ENCODE measurements at places on chromosomes 4 and X. TPM values are rescaled to one million over a fixed set of nuclear protein-coding genes. Genes with fewer than 3 reads are reported as not detected.
A peak's percentile ranks its signal among the peaks of the same experiment; 100 is the strongest.

GRCh38 chr4:17670423-17670822 lies 56.0 kb downstream of the MED28 start:
- no peaks in the 10 kb centered on the region for H3K27me3 ChIP-seq
- DNase-seq = no peak
- H3K36me3 ChIP-seq = no peaks in the 10 kb centered on the region
- H3K4me1 ChIP-seq = no peaks in the 10 kb centered on the region

DNA sequence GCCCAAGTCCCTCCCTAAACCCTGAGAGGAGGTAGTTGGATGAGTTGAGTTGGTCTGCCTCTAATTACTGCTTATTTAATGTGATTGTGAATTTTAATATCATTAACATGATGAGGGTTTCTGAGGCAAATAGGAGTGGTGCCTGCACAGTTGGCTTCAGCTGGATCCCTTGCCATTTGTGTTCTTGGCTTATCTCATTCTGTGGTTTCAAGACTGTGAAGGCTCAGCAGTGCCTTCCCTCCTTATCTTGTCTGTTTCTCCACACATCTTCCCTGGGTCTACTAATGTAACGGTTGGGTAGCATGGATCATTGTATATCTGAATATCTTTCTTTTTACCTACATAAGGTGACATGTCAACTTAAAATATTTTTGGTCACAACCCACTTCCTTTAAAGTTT lies 1.6 kb upstream of the SLC10A4 start:
- H3K27ac ChIP-seq = no peak overlapping the region
- no peak for DNase-seq
- peaks cover 3% of the 10 kb centered on the region for H3K4me1 ChIP-seq
- H3K4me3 ChIP-seq = no peak overlapping the region
- H3K27me3 ChIP-seq = no peaks in the 10 kb centered on the region

DNA sequence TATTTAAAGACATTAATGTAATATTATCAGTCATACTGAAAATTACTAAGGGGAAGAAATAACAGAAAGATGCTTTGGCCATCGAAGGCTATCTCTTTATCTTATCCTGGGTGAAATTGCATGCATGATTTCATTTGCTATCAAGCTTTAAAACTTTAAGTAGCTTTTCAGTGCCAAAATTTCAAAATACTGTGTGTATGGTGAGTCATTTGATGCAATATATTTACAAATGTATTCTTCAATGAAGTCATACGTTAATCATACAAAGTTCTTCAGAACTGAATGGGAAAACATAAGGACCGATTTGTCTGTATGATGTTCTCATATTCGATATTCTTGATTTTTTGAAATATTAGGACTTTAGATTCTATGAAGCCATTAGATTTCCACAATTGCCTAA lies 1295.8 kb upstream of the AGA start:
- H3K4me1 ChIP-seq = no peaks in the 10 kb centered on the region
- no peak overlapping the region for H3K27ac ChIP-seq
- H3K36me3 ChIP-seq = no peaks in the 10 kb centered on the region
- no peak for DNase-seq
- H3K4me3 ChIP-seq = no peak overlapping the region
- no peaks in the 10 kb centered on the region for H3K27me3 ChIP-seq

DNA sequence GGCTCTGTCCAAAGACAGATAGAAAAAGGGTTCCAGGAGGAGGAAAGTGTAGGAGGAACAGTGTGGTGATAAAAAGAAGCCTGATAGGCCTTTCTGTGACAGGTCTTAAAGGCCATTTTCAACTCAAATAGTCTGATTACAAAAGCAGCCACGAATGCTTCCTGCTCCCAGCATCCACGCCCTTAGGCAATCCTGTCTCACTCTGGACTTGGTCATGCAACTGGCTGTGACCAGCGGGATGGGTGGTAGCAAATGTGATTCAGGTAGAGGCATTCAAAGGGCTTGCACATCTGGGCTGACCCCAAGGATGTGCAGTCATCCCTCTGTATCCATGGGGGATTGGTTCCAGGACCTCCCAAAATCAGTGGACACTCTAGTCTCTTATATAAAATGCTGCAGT lies 14.4 kb upstream of the SEPSECS start:
- no peaks in the 10 kb centered on the region for H3K36me3 ChIP-seq
- H3K27me3 ChIP-seq = no peaks in the 10 kb centered on the region
- no peak overlapping the region for H3K4me3 ChIP-seq
- H3K27ac ChIP-seq = no peak overlapping the region
- no peaks in the 10 kb centered on the region for H3K4me1 ChIP-seq

DNA sequence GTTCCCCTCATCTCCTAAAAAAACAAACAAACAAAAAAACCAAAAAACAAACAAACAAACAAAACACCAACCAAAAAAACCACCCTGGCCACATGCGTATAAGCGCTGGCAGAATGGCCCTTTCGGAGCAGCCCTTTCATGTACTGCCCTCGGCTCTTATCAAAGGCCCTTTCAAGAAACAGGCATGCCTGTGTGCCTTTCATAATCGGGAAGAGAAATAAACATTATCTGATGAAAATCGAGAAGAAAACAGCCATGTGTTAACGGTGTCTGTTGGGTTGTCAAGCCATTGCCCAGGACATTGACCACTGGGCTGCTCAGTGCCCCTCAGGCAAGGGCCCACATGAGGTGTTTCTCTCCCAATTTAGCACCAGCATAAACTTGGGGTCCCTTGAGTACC lies 68.3 kb downstream of the PJA1 start:
- H3K27ac ChIP-seq = no peak overlapping the region
- no peak overlapping the region for H3K4me3 ChIP-seq
- no peak for DNase-seq
- H3K4me1 ChIP-seq = no peaks in the 10 kb centered on the region

DNA sequence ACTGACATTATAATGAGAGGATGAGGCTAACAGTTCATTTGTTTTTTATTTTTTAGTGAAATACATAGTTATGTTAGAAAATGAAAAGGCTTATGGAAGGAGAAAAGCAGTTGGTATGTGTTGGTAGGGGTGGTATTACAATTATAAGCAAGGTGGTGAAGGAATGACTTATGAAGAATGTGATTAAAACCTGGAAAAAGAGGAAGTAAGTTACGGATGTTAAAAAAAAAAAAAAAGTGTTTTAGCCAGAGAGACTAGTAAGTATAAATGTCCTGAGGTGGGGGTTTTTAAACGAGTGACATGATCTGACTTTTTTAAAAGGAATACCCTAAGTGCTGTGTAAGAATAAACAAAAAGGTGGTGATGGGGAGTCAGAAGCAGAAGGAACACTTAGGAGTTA lies 206.8 kb downstream of the IL15 start:
- no peaks in the 10 kb centered on the region for H3K4me1 ChIP-seq
- H3K4me3 ChIP-seq = no peak overlapping the region
- DNase-seq = no peak
- H3K27me3 ChIP-seq = no peaks in the 10 kb centered on the region
- no peaks in the 10 kb centered on the region for H3K36me3 ChIP-seq

- H3K36me3 ChIP-seq = no peaks in the 10 kb centered on the region
- DNase-seq = no peak
- no peak overlapping the region for H3K4me3 ChIP-seq
- H3K27ac ChIP-seq = no peak overlapping the region
Observed at GRCh38 chr4:66655505-66655904, 889.8 kb downstream of the CENPC start.

GRCh38 chrX:20361890-20362262 lies 95.2 kb upstream of the RPS6KA3 start:
- no peaks in the 10 kb centered on the region for H3K27me3 ChIP-seq
- no peak for DNase-seq
- H3K4me1 ChIP-seq = no peaks in the 10 kb centered on the region
- no peak overlapping the region for H3K4me3 ChIP-seq

- no peaks in the 10 kb centered on the region for H3K36me3 ChIP-seq
- no peak for DNase-seq
- H3K27me3 ChIP-seq = no peaks in the 10 kb centered on the region
- H3K4me1 ChIP-seq = peaks cover 9% of the 10 kb centered on the region
- no peak overlapping the region for H3K4me3 ChIP-seq
- H3K27ac ChIP-seq = no peak overlapping the region
Observed at GRCh38 chr4:184108006-184108501, 109.6 kb downstream of the ENPP6 start.

DNA sequence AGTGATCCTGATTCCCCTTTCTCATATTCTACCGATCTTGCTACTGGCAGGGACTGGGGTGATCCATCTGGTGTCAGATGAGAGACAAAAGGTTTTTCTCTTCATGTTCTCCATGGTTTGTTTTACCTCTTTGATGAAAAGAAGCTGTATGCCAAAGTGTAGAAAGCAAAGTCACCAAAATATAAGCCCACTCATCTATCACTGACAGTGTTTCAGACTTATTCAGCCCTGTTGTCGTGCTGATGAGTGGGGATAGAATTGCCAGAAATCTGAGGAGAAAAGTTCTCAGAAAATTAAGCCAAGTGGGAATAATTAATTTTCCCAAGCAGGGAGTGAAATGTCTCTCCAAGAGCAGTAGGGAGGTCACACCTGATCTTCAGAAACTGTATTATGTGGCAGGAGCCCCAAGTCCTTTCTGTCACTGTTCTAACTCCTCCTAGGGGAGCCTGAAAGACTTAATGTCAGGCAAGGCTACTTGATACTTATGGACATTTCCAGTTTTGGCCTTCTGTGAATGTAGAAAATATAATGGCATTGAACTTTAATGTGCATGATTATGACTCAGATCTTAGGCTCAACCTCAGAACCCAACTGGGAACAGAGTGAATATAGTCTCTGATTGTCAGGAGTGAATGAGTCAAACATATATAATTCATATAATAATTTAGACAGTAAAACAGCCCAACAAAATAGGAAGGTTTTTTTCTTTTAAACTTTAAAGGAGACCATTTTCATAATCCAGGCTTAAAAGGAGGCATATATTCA lies 298.1 kb downstream of the ANKRD50 start:
- no peaks in the 10 kb centered on the region for H3K36me3 ChIP-seq
- H3K27ac ChIP-seq = no peak overlapping the region
- no peaks in the 10 kb centered on the region for H3K27me3 ChIP-seq
- DNase-seq = no peak

- no peaks in the 10 kb centered on the region for H3K4me1 ChIP-seq
- H3K4me3 ChIP-seq = no peak overlapping the region
- no peaks in the 10 kb centered on the region for H3K36me3 ChIP-seq
- no peaks in the 10 kb centered on the region for H3K27me3 ChIP-seq
Observed at GRCh38 chrX:16239211-16239610, 71.9 kb downstream of the MAGEB17 start.

GRCh38 chr4:71614621-71615020 lies 169.3 kb downstream of the GC start:
- DNase-seq = no peak
- H3K4me1 ChIP-seq = no peaks in the 10 kb centered on the region
- H3K27me3 ChIP-seq = no peaks in the 10 kb centered on the region
- no peaks in the 10 kb centered on the region for H3K36me3 ChIP-seq
- H3K27ac ChIP-seq = no peak overlapping the region
- H3K4me3 ChIP-seq = no peak overlapping the region

GRCh38 chr4:95045429-95045828 lies 287.7 kb downstream of the BMPR1B start:
- peaks cover 8% of the 10 kb centered on the region for H3K4me1 ChIP-seq
- no peaks in the 10 kb centered on the region for H3K36me3 ChIP-seq
- no peaks in the 10 kb centered on the region for H3K27me3 ChIP-seq
- no peak overlapping the region for H3K27ac ChIP-seq
- DNase-seq = no peak

GRCh38 chr4:63226229-63226628 lies 1183.0 kb downstream of the TECRL start:
- H3K4me1 ChIP-seq = no peaks in the 10 kb centered on the region
- no peak overlapping the region for H3K4me3 ChIP-seq
- H3K36me3 ChIP-seq = no peaks in the 10 kb centered on the region
- H3K27me3 ChIP-seq = no peaks in the 10 kb centered on the region

DNA sequence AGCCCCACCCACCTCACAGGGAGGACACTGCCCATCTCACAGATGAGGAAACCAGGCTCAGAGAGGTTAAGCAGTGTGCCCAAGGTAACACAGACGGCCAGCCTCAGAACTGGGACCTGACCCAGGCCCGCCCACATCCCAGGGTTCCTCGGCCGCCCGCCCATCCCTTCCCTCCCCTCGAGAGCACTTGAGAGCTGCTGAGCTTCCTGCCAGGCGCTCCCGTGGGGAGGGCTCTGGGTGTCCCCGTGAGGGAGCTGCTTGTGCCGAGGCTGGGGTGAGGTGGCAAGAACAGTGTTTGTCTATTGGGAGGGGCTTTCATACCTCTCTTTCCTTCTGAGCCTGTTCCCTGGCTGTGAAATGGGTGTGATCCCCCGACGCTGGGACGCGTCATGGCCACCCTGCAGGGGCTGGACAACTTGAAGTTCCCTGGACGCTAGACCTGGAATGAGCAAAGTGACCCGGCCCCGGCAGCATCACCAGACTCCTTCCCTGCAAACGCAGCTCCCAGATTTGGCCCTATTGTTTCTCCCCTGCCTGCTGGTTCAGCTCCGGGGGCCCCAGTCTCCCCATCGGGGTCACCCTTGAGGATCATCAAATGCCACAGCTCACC lies 204.9 kb downstream of the AFAP1 start:
- no peaks in the 10 kb centered on the region for H3K4me1 ChIP-seq
- no peak overlapping the region for H3K27ac ChIP-seq
- H3K36me3 ChIP-seq = no peaks in the 10 kb centered on the region
- H3K27me3 ChIP-seq = no peaks in the 10 kb centered on the region

DNA sequence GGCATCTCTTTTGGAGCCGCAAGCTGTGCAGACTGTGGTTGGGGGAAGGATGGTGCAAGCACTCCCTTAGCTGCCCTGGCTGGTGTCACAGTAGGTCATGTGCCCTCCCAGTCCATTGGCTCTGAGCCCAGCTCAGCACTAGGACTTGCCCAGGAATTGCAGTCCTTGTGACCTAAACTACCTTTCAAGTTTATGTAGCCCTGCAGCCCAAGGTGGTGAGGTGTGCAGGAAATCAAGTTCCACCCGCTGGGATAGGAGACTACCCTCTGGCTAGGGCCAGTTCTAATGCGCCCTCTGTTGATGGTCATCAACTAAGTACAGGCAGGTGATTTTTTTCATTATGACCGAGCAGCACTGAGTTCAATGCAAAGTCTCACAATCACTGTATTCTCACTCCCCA lies 335.2 kb downstream of the UBE2NL start:
- no peak for DNase-seq
- H3K4me1 ChIP-seq = no peaks in the 10 kb centered on the region
- no peak overlapping the region for H3K4me3 ChIP-seq

GRCh38 chr4:82746705-82747574 lies 51.7 kb downstream of the SCD5 start:
- H3K36me3 ChIP-seq = no peaks in the 10 kb centered on the region
- no peak for DNase-seq
- no peak overlapping the region for H3K27ac ChIP-seq
- no peaks in the 10 kb centered on the region for H3K27me3 ChIP-seq
- H3K4me3 ChIP-seq = no peak overlapping the region
- H3K4me1 ChIP-seq = peaks cover 10% of the 10 kb centered on the region

DNA sequence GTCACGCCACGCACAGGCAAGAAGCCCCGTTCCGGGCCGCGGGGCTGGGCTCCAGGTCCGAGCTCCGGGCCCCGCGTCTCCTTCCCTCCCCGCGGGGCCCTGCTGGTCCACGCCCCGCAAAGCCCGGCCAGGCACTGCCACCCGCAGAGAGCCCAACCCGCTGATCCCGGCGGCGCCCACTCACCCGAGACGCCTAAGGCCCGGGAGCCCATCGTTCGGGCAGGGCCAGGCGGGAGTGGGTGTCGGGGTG lies 870 bp downstream of the PDZD4 start:
- no peaks in the 10 kb centered on the region for H3K36me3 ChIP-seq
- H3K4me3 ChIP-seq = peak overlapping the region; percentile 44
- H3K4me1 ChIP-seq = peaks cover 4% of the 10 kb centered on the region
- no peak overlapping the region for H3K27ac ChIP-seq

- no peaks in the 10 kb centered on the region for H3K27me3 ChIP-seq
- H3K27ac ChIP-seq = no peak overlapping the region
- H3K4me1 ChIP-seq = no peaks in the 10 kb centered on the region
- DNase-seq = peak; percentile 18
- H3K36me3 ChIP-seq = no peaks in the 10 kb centered on the region
Observed at GRCh38 chrX:102835504-102836146, 101.4 kb upstream of the RAB40AL start.

The ADAM29 gene
- 31.4 TPM for total RNA-seq

The DACH2 gene
- total RNA-seq = 0.55 TPM

The FDCSP gene
- total RNA-seq = not detected

The CXCL11 gene
- total RNA-seq = 0.55 TPM

The ARSD gene
- total RNA-seq = 25.4 TPM

The PQBP1 gene
- 43.7 TPM for total RNA-seq
